Gastroesophageal sphincter (tissue), 4 donors: ENCODE measurements at places on chromosomes 5 and 9.

DNA sequence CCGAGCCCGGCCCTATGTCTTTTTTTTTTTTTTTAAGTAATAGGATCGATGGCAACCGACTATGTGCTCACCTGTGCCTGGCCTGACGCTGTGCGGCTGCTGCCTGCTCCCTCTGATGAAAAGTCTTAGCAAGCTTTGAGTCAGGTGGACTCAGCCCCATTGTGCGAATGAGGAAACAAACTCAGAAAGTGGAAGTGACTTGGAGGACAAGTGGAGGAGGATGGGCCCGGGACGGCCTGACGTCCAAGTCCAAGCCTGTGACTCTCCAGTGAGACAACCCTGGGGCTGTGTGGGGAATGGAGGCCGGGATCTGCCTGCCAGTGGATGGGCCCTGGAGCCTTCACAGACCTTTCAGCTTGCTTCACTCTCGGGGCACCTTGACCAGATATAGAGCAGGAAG, 57.9 kb downstream of the EXD3 start:
- ATAC-seq, result no peak
- no peak overlapping the region for H3K4me3 ChIP-seq
- H3K4me1 ChIP-seq, result no peaks in the 10 kb centered on the region
- H3K36me3 ChIP-seq, result no peaks in the 10 kb centered on the region
- no peaks in the 10 kb centered on the region for H3K27me3 ChIP-seq
- H3K27ac ChIP-seq, result no peak overlapping the region

GRCh38 chr9:136219276-136219675, 14.3 kb upstream of the LHX3 start:
- no peaks in the 10 kb centered on the region for H3K36me3 ChIP-seq
- no peak for ATAC-seq
- no peaks in the 10 kb centered on the region for H3K4me1 ChIP-seq
- no peaks in the 10 kb centered on the region for H3K27me3 ChIP-seq
- no peak overlapping the region for H3K27ac ChIP-seq

DNA sequence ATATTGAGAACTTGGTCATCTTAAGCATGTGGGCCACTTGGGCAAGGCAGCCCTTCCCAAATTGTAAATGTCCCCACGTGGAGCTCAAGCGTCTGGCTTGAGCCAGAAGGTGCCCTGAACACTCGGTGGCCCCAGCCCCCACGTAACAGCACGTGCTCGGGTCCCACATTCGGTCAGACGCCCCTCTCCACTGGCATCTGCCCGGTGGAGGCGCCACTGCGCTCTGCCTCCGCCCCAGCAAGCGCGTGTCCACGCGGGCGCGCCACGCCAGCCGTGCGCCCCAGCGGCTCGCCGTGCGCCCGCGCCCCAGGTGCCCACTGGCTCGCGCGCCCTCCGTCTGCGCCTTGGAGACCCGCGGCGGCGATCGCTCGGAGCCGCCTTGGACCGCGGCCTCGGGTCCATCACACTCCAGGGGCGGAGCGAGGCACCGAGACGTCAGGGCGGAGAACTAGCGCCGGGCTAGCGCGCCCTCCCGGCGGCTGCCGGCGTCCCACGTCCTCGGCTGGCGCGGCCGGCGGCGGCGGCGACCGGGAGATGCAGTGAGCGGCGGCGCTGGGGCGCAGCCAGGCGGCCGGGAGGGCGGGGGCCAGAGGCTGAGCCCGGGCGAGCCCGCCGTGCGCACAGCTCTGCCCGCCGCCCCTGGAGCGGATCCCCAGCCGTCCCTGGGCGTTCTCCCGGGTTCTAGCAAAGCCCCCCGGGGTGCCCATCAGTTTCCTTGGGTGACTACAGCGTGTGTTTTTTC, at the start of gene PALM2AKAP2:
Gene PALM2AKAP2 (plus strand): TSS at position 488 of the 742 bp plus-strand sequence. CDS start 291 bp downstream, outside the sequence.
- H3K36me3 ChIP-seq, result no peaks in the 10 kb centered on the region
- no peaks in the 10 kb centered on the region for H3K4me1 ChIP-seq
- ATAC-seq, result peak; percentile 83
- H3K4me3 ChIP-seq, result peak within 1 kb of the TSS; percentile 40

- peak overlapping the region; percentile 92 for H3K27ac ChIP-seq
- H3K36me3 ChIP-seq, result no peaks in the 10 kb centered on the region
- peak overlapping the region; percentile 80 for H3K4me3 ChIP-seq
- ATAC-seq, result no peak
- H3K27me3 ChIP-seq, result no peaks in the 10 kb centered on the region
- H3K4me1 ChIP-seq, result peaks cover 7% of the 10 kb centered on the region
These were observed 815 bp downstream of the ANXA6 start for GRCh38 chr5:151156507-151157420.

DNA sequence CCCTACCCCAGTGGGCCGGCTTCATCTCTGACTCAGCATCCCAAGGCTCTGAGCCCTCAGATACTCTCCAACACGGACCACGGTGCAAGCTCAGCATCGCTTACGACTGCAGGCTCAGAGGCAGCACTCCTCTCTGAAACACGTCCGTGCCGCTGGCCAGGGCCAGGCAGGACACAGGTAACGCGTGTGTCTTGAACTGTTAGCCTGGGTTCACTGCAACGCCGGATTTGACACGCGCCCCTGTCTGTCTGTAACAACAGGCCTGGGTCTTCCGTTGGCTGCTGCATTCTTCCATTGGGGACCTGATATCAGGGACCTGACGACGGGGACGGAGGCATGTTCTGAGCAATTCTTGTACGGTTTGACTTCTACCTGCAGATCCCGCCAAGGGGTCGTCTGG, 6.4 kb downstream of the SLC6A3 start:
- ATAC-seq, result no peak
- H3K27me3 ChIP-seq, result peaks cover 79% of the 10 kb centered on the region
- no peak overlapping the region for H3K4me3 ChIP-seq
- H3K27ac ChIP-seq, result no peak overlapping the region
- H3K4me1 ChIP-seq, result no peaks in the 10 kb centered on the region

DNA sequence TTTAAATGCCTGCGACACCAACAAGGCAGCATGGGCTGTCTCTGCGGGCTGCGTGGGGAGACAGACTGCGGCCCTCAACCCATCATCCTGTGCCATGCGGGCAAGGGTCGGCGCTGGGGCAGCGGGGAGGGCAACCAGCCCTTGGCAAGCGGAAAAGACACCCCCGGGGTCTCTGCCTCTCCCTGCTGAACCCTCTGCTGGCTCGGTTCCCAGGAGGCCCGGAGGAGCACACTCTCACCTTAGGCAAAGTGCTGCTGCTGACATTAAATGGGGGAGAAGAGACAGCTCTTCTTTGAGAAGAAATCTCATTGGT, 129.6 kb upstream of the PPP1R26 start:
- H3K27me3 ChIP-seq, result peaks cover 86% of the 10 kb centered on the region
- no peaks in the 10 kb centered on the region for H3K36me3 ChIP-seq
- no peaks in the 10 kb centered on the region for H3K4me1 ChIP-seq
- no peak overlapping the region for H3K4me3 ChIP-seq

DNA sequence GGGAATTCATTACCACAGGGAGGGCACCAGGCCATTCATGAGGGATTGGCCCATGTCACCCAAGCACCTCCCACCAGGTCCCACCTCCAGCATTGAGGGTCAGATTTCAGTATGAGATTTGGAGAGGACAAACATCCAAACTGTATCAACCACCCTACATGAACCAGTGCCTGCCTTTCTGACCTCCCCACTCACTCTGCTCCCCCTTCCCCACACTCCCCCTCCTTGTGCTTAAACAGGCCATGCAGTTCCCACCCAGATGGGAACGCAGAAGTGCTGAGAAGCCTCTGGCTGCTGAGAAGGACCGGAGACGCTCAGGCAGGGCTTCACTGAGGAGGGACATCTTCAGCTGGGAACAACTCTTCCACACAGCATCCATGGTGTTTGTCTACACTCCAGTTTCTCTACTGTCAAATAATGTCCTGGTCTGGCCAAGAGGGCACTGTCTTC, 30.0 kb upstream of the ADAMTS2 start:
- no peaks in the 10 kb centered on the region for H3K36me3 ChIP-seq
